ENCODE measurements at places on chromosomes 4 and X. TPM values are rescaled to one million over a fixed set of nuclear protein-coding genes. Genes with fewer than 3 reads are reported as not detected.

- no peak for DNase-seq
Measured at GRCh38 chrX:154452823-154453222, 5.3 kb upstream of the PLXNA3 start.

- DNase-seq, result peak; percentile 26
Measured at GRCh38 chr4:78047366-78047765, 9.8 kb upstream of the FRAS1 start.

TMPRSS11F gene
- not detected for total RNA-seq

DNA sequence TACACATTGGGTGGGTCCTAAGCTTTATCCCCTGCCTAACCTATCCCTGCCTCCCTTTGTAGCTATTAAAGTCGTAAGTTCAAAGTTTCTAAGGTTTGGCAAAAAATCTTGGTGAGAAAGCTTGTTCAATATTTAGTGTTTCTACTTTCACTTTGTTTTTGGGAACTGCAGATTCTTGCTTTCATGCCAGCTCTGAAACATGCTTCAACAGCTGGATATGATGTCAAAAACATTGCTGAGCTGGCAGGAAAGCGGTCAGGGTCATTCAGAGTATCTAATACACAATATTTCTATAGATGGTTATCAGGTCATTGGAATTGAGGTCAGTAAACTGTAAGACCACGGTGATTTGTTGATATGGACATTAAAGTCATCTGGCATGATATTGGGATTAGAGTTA, 19.7 kb downstream of the CENPI start:
- peak; percentile 36 for DNase-seq

GRCh38 chr4:55359397-55359916, 13.4 kb downstream of the SRD5A3 start:
- DNase-seq, result no peak

F8A3 gene
- total RNA-seq, result 11.5 TPM

DNA sequence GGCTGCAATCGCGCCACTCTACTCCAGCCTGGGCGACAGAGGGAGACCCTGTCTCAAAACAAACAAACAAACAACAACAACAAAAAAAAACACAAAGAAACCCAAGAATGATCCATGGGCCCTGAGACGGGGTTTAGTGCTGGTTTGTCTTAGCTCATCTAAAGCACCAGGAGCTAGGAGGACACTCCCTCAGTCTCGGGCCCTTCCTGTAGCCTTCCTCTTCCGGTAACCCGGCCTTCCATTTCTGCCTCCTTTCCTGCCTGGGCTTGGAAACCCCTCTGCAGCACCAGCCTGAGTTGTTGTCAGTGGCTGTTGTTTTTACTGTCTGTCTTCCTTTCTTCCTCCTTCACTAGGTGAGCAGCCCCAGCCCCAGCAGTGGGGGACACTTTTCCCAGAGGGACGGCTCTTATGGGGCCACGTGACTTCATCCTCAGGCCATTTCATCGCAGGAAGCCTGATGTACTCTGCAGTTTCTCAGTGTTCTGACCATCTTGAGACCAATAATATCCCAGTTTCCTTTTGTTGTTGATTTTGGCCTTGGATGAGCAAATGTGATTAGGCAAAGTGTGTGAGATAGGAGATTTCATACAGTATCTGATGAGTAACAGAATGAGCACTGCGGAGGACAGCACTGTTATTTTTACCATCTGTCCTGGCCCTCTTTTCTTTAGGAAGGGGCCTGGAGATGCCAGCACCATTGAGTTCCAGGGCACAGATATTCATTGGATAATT, 90.1 kb downstream of the ANAPC4 start:
- no peak for DNase-seq

All from LHCN-M2 (cell line).